GM12892 (cell line): ENCODE measurements at places on chromosomes 5 and 9.

DNA sequence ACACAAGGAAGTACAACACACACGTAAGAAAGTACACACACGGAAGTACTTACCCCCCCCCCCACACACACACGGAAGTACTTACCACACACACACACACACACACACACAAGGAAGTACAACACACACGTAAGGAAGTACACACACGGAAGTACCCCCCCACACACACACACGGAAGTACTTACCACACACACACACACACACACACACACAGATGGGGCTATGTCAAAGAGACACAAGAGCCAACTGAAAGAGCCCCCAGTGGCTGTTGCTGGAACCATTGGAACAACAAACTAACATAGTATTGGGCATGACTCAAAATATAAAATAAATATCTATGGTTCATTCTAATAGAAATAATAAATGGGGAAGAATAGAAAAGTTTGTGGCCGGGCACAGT lies 4.9 kb upstream of the MAPK9 start:
- no peak for DNase-seq

DNA sequence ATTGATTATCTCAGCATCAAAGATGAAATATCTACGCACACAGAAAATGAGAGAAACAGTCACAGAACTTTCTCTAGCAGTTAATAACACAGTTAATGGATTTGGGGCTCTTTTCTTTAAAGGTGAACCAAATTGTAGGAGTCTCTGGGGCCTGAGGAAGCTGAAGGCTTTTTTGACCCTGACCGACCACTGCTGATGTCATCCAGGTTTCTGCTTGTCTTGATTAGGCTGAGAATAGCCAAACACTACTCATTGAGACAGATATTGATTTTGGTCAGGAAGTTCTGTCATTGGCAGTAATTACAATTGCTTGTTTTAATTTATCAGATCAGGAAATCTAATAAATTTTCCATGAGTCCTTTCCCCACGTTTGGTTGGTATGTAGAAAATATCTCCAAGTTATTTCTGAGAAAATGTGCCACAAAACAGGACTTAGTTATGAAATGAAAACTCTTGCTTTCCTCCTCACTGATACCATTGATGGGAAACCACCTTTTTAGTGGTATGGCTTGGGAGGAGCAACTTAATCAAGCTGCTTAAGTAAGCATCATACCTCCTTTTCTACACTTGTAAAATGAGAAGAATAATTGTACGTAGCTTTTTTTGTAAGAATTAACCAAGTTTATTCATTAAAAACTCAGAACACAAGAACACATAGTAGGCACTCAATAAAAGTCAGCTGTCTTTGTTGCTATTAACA lies 19.7 kb downstream of the CARTPT start:
- DNase-seq = no peak

GRCh38 chr9:90002397-90003271 lies 397.8 kb downstream of the GADD45G start:
- no peak for DNase-seq

DNA sequence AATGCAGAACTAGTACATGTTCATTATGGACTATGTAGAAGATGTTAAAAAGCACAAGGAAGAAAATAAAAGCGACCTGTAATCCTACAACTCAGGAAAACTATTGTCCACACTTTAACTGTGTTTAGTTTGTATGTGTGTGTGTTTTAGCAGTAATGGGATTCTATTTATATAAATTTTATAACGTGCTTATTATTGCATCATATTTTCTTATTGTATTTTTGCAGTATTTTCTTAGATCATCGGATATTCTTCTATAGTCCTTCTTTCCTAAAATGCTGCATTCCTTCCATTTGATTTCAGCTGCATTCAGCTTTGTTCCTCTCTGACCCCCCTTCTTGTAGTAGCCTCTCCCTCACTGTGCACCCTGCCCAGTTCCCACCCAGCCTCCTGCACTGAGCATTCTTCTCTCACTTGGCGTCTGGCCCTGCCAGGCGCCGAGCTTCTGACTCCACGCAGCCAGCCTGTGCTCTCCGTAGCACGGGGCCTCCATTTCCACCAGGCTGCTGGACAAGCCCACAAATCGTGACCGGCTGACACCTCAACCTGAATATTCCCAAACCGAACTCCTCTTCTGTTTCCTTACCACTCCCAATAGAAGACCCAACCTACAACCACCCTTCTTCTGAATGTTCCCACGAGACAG lies 39.9 kb downstream of the MVB12B start:
- DNase-seq = no peak

DNA sequence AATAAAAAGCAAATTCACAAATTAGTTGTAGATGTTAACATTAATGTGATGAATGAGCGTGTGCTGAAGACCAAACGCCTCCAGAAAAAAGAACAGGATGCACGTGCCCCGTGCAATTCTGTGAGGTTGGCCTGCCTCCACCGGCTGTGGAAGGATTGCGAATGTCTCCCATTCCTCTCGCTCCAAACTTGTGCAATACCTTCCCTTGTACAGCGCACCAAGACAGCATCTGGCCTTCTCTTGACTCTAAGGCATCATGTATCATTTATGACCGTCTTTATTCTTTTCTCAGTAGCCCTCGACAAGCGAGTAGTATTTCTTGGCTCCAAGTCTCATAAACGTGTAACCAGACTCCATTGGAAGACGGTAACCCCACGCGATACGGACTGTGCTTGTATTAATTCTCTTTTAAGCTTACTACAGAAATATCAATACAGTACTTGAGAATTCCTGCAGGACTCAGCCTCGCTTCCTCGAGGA lies 1.5 kb upstream of the TESK1 start:
- no peak for DNase-seq

- DNase-seq = no peak
Observed at GRCh38 chr5:103211576-103212561, 46.7 kb upstream of the MACIR start.

GRCh38 chr5:31169379-31169778 lies 24.1 kb upstream of the CDH6 start:
- no peak for DNase-seq

DNA sequence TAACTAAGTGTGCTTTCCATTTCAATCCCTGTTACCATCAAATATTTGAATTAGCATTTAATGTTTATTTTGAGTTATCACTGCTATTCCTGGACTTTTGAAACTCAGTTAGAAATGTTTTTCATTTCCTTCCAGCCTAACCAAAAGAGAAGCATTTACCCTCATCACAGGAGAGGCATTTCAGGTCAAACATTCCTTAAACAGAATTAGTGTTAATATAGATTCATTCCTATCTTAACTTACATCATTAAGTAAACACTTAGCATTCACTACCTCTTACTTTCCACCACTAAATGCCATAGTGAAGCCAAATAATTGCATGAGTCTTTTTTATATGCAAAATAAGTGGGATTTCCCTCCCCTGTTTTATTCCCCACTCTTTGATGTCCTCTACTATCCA lies 136.6 kb upstream of the OR13F1 start:
- DNase-seq = no peak

GRCh38 chr5:136638084-136638483 lies 272.7 kb upstream of the TRPC7 start:
- DNase-seq = no peak

- DNase-seq = no peak
Observed at GRCh38 chr5:36482812-36483211, 123.6 kb upstream of the SLC1A3 start.

DNA sequence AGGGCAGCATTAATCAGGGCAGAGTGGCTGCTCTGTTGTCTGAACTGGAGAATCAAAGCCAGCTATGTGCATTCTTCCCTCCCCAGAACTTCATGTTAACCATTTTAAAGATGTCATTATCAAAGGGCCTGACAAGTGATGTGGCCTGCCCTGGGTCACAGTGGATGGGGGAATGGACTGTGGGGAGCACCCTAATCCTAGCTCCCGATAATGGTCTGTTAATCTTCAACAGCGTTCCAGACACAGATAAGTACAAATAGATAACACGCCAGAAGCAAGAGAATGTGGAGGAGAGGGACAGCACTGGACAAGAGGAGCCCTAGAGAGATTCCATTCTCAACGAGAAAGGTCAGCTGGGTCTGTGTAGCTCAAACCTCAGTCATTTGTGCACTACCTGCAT lies 77.5 kb downstream of the DPYSL3 start:
- no peak for DNase-seq

DNA sequence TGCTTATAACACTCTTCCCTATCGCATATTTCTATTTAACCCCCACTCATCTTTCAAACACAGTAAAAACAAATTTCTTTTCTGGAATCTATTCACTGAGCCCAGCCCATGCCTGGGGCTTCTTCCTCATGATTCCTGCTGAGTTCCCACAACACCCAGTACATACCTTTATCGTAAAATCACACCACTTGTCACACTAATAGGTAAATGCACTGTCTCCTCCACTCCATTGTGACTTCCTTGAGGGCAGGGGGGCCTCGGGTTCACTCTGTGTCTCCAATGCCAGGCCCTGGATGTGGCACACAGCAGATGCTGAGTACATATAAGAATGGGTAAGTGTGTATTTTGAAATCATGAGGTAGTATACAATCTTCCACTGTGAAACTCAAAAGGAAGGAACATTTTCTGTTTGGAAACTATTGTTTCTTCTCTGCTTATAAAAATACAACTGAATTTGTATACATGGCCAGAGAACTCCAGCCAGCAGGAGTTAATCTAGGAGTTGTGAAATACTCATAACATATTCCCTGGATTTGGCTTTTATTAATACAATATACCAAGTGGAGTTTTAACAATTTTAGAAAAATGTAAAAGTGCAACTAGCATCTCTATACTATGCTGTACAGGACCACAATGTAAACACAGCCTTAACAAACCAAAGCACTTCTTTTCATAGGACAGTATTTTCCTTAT lies 7.2 kb downstream of the PLK2 start:
- no peak for DNase-seq

DNA sequence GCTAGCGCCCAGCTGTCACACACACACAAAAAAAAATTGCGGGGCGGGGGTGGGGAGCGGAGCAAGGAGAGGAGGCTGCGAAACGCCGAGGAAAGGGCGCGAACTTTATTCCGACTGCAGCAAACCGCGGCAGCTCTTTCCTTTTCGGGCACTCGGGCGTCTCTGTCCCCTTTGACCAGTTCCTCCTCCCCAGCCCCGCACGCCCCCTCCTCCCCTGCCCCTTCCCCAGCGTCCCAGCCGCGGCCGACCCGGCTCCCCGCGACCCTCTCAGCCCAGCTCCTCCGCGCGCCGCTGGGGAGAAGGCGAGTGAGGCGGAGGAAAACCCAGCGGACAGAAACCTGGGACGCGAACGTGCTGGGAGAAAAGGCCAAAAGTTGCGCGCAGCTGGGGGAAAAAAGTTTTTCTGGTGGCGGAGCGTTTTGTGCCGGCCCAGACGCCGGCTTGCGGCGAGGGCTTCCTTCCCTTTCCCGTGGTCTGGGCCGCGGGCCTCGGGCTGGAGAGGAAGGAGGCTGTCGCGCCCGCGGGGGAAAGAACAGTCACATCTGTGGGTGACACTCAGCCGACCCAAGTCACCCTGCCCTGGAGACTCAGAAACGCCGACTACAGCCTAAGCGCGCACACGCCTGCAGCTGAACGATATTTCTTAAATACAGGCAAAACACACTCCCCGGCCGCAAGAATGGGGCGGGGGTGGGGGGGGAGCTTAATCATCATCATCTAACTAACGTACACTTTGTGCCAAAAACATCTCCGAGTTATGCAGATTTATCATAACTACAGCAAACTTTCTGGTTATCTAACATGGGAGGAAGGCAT lies 1.1 kb upstream of the BNC2 start:
- DNase-seq = peak; percentile 14

DNA sequence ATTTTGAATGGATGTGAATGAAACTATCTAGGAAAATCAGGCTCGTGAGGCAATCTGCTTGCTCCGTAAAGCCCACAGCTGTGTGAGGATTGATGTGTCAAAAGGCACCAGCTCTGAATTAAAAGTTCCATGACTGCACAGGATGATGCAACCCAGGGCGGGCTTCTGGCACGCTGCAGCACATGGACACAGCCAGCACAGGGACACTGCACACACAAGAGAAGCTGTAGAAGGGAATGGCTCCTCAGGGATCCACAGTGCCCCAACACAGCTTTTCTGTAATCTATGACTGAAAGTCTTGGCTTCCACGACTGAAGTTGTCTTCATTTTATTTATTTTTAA lies 151.0 kb downstream of the GCNT1 start:
- DNase-seq = no peak

GRCh38 chr5:39015743-39016586 lies 58.2 kb downstream of the RICTOR start:
- no peak for DNase-seq

DNA sequence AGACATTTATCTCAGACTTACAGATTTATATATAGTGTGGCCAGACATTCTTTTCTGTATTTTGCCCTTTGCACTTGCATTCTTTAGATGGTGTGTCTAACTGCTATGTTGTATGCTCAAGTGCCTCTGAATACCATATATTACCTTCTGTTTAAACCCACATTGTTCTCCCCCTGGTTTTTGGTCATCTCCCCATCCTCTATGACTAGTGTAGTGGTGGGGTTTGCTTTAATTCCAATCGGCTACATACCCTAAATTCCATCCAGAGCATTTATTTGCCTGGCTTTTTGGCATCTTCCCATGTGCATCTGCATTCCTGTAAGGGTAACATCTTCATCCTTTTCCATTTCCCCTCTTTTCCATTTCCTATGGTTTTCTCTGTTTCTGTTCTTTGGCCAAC lies 271.0 kb upstream of the SLC30A5 start:
- DNase-seq = no peak

DNA sequence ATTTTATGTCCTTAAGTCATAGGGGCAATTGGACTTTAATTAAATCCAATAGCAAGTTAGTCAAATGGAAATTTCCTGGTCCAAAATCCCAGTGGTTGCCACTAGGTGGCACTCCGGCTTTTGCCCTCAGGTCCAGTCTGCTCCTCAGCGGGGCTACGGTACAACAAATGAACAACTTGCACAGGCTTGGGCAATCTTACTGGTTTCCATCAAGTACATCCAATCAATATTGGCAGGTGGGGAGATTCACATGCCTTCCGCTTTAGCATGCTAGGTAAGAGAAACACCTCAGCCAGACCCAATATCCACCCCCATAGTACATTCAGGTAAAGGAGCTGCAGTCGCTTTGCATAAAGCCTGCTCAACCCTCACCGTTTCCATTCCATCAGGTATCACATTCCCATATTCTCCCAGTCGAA lies 6.3 kb upstream of the MXD3 start:
- DNase-seq = no peak
